Chondrocyte (in vitro differentiated cells): ENCODE measurements at places on chromosomes 4 and X.

- no peak for DNase-seq
Observed at GRCh38 chr4:1982124-1983052, 26.4 kb downstream of the NELFA start.

DNA sequence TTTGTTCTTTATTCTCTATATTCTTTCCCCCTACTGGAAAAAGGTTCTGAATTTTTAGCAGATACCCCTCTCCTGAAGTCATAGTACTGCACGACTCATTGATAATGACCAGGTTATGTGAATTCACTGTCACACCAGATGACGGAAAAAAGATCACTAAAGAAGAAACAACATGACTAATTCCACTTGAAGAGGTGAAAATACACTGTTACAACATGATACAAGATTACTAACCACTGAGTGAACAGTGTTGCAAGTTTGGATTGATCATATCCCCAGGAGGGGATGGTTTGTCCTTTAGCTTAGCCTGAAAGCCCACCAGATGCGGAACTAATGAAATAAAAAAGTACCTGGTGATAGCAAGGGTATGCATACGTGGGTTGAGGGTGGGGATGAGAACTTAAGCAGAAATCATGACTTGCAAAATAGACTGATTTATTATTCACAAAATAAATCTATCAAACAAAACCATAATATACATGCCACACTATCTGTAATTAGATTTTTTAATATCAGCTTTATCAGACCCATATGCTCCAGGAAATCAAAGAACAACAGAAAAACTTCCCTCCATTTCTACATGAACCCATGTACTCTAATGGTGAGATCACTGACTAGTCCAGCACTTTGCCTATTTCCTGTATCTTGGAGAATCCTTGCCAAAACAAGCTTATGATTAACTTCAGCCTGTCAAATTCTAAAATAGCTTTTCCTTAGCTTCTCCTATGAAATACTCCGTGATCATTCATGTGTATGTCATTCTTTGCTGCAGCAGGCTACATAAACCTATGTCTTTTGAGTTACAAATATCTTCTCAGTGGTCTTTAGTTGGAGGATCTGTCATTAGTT, 257.4 kb upstream of the AGA start:
- no peak for DNase-seq

GRCh38 chrX:148928811-148929210, 428.4 kb downstream of the AFF2 start:
- no peak for DNase-seq

DNA sequence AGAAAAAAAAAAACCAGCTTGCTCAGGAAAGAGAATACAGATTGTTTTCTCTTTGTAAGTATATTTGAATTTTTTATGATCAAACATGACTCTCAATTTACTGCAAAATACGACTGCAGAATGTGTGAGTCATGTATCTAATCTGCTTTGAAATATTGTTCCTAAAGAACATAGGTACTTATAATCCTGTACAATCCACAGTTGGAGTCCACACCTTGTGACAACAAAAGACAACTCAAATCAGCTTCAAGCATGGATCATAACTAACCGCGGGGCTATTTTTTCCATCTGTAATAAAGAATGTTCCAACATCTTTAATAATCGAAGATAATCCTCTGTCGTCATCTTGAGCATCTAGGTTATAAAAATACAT, 77.8 kb upstream of the STIM2 start:
- no peak for DNase-seq

- DNase-seq, result no peak
Observed at GRCh38 chr4:133355633-133356032, 206.5 kb downstream of the PCDH10 start.

DNA sequence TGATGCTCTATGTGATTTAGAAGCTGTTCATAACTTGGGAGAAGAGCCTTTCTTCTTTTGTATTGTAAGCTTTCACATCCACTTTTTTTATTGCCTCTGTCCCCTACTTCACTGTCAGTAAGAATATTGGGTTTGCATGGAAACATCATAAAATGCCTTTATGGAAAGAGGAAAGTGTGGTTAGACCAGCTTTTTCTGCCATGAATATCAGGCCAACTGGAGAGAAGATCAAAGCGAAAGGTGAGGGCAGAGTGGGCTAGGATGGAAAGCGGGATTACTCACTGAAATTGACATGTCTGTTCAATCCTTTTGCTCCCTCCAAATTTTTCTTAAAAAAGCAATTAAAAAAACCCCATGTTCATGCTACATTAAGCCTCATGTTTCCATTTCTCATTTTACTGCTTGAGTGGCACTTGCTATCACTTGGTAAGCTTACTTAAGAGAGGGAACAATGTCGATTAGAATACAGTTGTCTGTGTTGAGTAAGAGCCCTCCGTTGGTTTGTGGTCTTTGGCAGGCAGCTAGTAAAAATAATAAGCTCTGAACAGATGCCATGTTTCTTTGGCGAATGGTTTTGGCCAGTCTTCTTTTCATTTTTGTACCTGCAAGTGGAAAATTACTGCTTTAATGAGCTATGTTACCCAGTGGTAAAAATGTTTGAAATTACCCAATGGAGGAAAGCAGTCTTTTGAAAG, 35.9 kb downstream of the SUPT20HL1 start:
- DNase-seq, result no peak

- DNase-seq, result no peak
Observed at GRCh38 chr4:152862608-152863007, 73.5 kb upstream of the FHDC1 start.

- DNase-seq, result no peak
Observed at GRCh38 chrX:110806145-110806544, 10.5 kb upstream of the CHRDL1 start.

GRCh38 chr4:153555730-153556434, 89.7 kb downstream of the TMEM131L start:
- no peak for DNase-seq

GRCh38 chr4:84971319-84971932, 4.9 kb upstream of the WDFY3 start:
- no peak for DNase-seq

DNA sequence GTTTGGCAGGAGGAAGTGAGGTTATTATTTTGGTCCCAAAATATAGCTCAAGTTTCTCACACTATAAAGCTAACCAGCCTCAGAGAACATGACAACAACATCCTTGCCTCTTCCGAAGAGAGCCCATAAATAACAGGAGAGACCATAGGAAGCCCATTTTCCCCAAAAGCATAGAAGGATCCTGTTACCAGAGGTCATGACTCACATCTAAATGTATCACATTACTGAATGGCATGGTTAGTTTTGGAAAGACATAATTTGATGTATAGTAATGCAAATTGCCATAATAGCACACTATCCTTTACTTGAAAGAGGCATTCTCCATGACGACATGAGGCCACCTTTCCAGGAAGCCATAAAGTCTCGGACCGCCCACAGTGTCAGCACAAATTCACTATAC, 238.8 kb upstream of the GRIA3 start:
- no peak for DNase-seq

DNA sequence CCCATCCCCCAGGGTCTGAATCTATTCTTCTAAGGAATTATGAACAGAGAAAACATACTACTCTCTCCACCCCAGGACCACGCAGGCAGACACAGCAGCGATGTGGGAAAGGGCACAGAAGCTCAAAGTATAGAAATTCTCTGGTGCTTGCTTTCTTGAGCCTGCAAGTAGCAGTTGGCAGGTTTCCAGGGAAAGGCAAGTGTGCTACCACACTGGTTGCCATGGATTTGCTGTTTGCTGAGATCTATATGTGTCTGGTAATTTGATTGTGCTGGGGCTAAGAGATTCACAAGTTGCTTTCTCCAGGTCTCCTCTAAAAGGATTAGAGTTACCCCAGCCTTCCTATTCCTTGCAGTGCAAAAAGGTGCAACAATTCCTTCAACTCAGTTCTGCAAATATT, 83.1 kb downstream of the GUCY2F start:
- DNase-seq, result no peak
